SIG-M5 (cell line): ENCODE measurements at places on chromosomes 12 and 14.

- DNase-seq: no peak
Observed at GRCh38 chr12:65655074-65655493, 169.2 kb upstream of the HMGA2 start.

- DNase-seq: no peak
Observed at GRCh38 chr12:114172135-114172534, 206.0 kb upstream of the RBM19 start.

DNA sequence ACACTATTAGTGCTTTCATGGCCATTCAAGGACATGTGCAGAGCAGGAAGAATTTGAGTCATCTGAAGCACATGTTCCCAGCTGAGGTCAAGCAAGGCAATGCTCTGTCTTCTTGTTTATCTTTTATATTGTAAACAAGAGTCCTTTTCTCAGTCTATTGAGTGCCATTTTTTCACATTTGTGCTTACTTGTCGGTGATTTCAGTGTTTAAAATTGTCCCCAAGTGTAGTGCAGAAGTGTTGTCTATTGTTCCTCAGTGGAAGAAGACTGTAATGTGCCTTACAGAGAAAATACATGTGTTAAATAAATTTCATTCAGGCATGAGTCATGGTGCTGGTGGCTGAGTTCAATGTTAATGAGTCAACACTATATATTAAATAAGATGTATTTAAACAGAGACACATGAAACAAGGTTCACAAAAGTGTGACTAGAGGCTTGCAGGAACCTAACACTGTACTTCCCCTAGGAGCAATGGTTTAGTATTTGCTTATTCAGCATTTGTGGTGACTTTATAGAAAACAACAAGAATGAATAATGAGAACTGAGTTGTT lies 391.1 kb downstream of the LRIG3 start:
- DNase-seq: no peak

- no peak for DNase-seq
Observed at GRCh38 chr12:53518381-53518780, 11.1 kb upstream of the NPFF start.

- DNase-seq: no peak
Observed at GRCh38 chr14:67393689-67394088, 18.3 kb downstream of the PLEK2 start.

GRCh38 chr12:46770501-46771183 lies 55.2 kb downstream of the SLC38A4 start:
- DNase-seq: no peak

DNA sequence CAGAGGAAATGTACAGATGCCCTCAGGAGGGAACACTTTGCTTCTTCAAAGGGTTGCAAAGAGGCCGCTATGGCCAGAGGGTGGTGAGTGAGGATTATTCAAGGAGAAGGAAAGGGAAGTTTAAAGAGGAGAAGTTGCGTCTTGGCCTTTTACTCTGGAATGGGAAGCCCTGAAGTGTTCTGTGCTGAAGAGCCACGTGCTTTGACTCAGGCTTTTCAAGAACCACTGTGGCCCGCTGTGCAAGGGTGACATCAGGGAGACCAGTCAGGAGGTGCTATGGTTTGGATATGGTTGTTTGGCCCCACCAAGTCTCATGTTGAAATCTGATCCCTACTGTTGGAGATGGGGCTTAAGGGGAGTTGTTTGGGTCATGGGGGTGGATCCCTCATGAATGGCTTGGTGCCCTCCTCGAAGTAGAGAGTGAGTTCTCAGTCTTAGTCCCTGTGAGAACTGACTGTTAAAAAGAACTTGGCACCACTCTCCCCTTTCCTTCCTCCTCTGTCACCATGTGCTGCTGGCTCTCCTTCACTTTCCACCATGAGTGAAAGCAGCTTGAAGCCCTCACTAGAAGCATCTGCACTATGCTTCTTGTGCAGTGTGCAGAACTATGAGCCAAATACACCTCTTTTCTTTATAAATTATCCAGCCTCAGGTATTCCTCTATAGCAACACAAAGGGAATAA lies 66.1 kb upstream of the DUSP6 start:
- DNase-seq: no peak

DNA sequence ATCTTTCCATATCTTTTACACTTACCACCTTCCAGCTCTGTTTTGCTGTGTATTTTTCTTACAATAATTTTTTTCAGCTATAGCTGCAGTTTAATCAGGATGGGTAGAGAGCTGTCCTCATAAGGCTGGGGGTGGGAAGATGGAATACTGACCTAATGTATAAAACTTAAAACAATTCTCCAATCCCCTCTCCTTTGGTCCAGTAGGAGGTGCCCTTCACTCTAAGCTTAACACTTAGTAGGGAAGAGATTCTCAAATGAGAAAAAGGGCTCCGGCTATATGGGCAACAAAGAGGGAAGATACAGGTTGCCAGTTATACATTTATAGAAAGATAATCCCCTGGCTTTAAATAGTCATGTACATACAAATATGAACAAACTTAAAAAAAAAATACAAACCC lies 2.8 kb downstream of the ORMDL2 start:
- no peak for DNase-seq

GRCh38 chr12:106023039-106023438 lies 115.7 kb downstream of the NUAK1 start:
- no peak for DNase-seq

DNA sequence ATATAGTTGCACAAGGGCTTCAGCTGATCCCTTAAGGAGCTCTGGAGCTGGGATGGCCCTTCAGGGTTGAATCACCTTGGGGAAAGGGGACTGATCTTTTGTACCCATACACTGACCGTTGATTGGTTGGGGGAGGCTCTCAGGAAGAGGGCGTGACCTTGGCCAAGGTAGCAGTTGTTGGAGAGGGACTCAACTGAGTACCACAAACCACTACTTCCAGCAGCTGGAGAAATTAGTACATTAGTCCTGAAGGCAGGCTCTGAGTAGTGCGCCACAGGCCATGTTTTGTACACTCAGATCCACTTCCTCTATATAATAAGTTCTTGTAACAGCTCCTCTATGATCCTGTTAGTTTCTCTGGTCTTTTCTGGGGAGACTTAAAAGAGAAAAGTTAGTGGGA lies 317.6 kb downstream of the CCDC91 start:
- DNase-seq: no peak

DNA sequence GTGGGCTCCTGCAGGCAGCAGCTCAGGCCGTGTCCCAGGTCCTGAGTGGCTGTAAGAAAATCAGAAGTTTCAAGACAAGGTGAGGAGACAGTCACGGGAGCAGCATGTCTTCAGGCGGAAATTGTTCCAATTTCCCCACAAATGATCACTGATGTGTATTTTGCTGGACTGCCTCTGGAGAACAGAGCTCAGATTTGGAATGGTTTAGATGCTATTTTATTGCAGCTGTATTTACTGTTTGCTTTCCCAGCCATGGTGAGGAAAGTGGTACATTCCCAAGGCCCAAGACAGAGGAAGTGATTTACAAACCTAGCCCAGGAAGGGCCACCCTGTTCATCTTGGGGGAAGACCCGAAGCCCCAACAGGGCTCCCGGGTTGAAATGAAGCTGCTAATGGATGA lies 195.6 kb downstream of the CHST11 start:
- no peak for DNase-seq

DNA sequence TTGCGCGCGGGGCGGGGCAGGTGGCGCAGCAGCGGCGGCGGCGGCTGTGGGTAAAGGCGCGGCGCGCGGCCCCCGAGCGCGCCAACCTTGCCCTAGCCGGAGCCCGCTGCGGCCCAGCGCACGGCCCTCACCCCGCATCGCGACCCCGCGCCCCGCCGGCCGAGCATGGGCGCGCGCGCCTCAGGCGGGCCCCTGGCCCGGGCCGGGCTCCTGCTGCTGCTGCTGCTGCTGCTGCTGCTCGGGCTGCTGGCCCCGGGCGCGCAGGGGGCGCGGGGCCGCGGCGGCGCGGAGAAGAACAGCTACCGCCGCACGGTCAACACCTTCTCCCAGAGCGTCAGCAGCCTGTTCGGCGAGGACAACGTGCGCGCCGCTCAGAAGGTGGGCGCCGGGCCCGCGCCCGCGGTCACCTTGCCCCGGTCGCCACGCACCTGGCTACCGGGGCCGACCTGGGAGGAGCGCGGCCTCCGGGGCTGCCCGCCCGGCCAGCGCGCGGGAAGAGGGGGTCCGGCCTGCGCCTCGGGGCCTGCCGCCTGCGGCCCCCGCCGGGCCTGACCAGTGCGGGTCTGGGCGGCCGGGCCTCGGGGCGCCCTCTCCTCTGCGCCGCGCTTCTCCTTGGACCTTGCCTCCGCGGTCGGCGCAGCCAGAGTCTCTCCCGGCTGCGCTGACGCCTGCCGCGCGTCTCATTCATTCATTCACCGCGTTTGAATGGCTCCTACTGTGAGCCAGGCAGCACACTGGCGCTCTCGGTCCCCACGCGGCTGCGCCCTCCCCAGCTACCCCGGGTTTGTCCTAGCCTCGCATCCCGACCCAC lies at the start of gene BRI3BP:
TSS of gene BRI3BP (plus strand) at position 20 of the 811 bp plus-strand sequence. CDS start at position 166, 146 bp downstream.
- DNase-seq: no peak

DNA sequence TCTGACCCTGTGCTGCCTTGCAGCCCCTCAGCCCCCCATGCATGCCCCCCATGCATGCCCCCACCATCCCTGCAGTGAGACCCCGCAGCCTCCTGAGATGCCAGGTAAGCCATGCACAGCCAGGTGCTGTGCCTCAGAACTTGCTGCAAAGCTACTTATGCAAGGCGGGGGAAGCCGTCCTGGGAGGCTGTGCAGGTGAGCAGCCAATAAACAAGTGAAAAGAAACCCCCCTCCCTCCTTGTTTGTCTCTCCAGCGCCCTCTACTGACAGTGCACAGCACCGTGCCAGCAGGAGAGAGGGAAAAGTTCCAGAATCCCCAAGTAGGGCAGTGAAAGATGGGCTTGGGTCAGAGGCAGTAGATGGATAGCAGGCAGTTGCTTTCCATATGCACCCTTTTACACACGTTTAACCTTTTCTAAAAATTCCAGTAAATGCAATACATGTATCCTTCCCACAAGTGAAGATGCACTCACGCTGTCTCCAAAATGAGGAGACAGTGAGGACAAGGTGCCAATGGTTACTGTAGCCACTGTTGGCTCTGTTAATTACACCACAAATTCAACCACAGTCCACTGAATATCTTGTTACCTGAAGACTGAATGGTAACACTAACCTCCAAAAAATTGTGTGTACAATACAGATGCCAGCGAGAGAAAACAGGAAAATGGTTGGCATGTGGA lies 18.0 kb downstream of the TNFAIP2 start:
- DNase-seq: no peak

GRCh38 chr14:24895622-24896021 lies 154.3 kb downstream of the STXBP6 start:
- DNase-seq: no peak

GRCh38 chr12:4117386-4118016 lies 156.1 kb upstream of the CCND2 start:
- no peak for DNase-seq

- no peak for DNase-seq
Observed at GRCh38 chr14:36467332-36467731, 52.7 kb downstream of the NKX2-1 start.

- no peak for DNase-seq
Observed at GRCh38 chr12:114776731-114777442, 92.9 kb upstream of the TBX3 start.

GRCh38 chr12:43145481-43145880 lies 406.5 kb downstream of the ADAMTS20 start:
- no peak for DNase-seq

DNA sequence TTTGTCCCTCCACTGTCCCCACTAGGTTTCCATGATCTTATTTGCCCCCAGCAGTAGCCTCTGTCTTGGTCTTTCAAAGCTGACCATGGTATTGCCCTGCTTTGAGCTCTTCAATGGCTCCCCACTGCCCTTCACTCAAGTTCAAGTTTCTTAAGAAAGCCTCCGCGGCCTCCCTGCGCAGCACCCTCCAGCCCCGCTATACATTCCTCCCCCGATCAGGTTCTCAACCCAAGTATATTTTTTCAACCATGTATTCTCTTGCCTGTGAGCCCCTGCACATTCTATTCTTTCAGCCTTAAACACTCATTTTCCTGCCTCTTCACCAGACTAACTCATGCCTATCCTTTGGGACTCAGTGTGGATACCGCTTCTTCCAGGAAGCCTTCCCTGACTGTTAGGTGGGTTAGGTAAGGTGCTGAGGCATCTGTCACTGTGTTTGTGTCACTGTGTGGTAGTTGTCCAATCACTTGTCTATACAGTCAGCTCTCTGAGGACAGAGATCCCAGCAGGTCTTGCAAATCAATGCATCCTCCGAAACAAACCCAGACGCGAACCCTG lies 4.3 kb downstream of the FAIM2 start:
- no peak for DNase-seq
